ENCODE measurements at places on chromosomes 1 and 21.

DNA sequence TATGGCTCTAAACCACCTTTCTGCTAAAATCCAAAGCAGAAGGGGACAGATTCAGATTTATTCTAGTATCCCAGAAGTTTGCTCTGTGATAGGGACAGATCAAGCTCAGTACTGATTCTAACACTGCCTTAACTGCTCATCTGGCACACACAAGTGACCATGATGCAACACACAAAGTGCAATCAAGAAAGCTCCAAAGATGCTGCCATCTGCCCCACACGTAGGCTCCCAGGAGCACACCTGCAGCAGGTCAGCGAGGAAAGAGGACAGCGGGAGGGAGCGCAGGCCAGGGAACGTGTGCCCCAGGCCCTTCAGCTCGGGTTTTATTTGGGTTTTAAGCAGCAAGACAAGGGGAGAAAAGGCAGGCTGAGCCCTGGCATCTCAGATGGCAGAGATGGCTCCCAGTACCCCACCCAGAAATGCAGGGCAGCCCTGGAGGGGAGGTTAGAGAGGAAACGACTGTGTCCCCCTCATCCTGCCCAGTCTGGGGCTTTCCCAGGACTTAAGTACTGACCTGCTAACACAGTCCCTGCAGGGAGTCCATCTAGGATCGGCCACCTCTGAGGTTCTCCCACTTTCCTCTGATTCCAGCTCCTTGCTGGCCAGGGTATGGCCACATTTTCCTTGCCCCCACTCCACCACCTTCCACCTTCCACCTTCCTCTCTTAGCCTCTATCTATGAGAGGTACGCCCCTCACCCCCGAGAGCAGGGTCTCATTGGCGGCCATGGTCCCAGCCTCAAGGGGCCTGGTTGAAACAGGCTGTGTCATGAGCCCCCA is 1.2 kb downstream of the TRIM11 start:
- DNase-seq = no peak
- H3K36me3 ChIP-seq = peaks cover 16% of the 10 kb centered on the region
- H3K27ac ChIP-seq = peak overlapping the region; percentile 86
- no peaks in the 10 kb centered on the region for H3K27me3 ChIP-seq
- peaks cover 24% of the 10 kb centered on the region for H3K4me1 ChIP-seq

DNA sequence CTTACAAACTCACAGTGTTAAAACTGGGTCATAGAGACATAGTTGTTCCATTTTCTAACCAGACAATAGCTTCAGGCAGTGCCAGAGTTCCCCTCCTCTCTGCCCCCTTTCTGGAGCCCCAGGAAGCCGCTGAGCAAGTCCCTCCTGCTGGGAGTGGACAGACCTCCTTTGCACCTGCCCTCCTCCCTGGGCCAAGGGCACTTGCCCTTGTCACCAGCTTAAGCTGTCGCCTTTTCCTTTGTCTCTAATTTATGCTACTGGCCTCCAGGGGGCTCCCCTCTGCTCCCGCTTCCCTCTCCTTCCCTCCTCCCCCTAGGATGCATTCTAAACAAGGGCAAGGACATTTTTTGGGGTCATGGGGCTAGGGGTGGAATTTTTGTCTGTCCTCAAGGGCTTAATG is 182.4 kb downstream of the MIS18A start:
- H3K4me1 ChIP-seq = peaks cover 18% of the 10 kb centered on the region
- H3K27me3 ChIP-seq = peaks cover 13% of the 10 kb centered on the region
- peaks cover 3% of the 10 kb centered on the region for H3K36me3 ChIP-seq
- no peak overlapping the region for H3K4me3 ChIP-seq
- no peak overlapping the region for H3K27ac ChIP-seq

DNA sequence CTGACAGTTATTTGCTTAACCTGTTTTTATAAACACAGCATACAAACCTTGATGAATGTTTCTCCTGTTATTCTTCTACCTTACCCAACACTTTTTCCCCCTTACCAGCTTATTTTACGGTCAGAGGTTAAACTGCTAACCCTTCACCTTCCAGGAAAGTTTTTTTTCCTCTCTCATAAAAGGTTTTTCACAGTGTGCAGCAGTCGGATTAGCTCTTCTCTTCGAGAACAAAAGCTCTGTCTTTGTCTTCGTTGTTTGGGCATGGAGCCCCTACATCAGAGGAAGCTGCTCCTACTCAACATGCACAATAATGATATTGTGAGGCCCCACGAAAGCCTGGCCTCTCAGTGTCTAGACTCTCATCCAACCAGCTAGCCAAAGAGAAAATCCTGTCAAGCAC is 42.0 kb downstream of the DENND1B start:
- no peak overlapping the region for H3K27ac ChIP-seq
- no peak for DNase-seq
- H3K4me1 ChIP-seq = peaks cover 28% of the 10 kb centered on the region

GRCh38 chr1:2533365-2533764 is 3.3 kb upstream of the HES5 start:
- no peak overlapping the region for H3K4me3 ChIP-seq
- no peak for DNase-seq
- no peaks in the 10 kb centered on the region for H3K36me3 ChIP-seq
- peaks cover 14% of the 10 kb centered on the region for H3K4me1 ChIP-seq
- H3K27ac ChIP-seq = no peak overlapping the region

GRCh38 chr1:116375887-116376728 is 3.1 kb downstream of the ATP1A1 start:
- peaks cover 9% of the 10 kb centered on the region for H3K27me3 ChIP-seq
- H3K36me3 ChIP-seq = no peaks in the 10 kb centered on the region
- peak; percentile 49 for DNase-seq
- peak overlapping the region; percentile 88 for H3K27ac ChIP-seq
- H3K4me1 ChIP-seq = peaks cover 77% of the 10 kb centered on the region
- peak overlapping the region; percentile 86 for H3K4me3 ChIP-seq

- no peaks in the 10 kb centered on the region for H3K4me1 ChIP-seq
- H3K4me3 ChIP-seq = no peak overlapping the region
- DNase-seq = no peak
- peaks cover 19% of the 10 kb centered on the region for H3K36me3 ChIP-seq
Observed at GRCh38 chr1:245896258-245896657, 610.8 kb downstream of the SMYD3 start.

DNA sequence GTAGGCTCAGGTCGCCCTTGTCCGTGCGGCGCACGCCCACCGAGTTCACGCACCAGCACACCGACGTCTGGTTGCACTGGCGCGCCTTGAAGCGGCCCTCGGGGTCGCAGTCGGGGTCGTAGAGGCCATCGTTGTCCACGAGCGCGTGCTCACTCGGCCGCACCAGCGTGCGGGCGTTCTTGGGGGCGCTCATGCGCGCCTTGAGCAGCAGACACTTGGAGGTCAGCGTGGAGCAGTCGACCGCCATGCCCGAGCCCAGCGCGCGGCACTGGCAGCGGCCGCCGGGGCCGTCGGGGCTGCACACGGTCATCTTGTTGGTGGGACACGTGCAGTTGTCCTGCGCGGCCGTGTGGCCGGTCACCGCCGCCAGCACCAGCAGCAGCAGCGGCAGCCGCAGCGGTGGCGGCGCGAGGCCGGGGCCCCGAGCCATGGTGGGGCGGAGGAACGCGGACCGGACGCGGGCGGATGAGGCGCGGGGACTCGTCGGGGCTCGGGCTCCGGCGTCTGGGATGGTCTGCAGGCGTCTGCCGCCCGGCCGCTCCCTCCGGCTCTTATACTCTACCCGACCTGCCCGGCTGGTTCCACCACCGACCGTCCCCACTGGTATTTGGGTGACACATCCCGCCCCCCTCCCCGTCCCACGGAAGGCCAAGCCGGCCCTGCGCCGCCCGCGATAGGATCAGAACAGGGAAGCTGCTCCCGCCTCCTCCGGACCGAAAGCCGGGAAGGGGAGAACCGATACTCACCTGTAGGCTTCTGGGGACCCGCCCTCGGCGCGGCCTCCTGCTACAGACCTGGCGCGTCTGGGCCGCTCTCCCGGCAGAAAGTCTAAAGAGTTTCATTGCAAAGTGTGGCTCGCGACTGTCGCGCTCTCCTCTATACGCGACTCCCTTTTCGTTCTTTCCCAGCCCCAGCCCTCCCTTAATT is at the start of gene TACSTD2:
TSS of gene TACSTD2 (minus strand) at position 526 of the 927 bp plus-strand sequence. CDS start at position 430, 96 bp downstream.
- peaks cover 5% of the 10 kb centered on the region for H3K36me3 ChIP-seq
- H3K4me1 ChIP-seq = peaks cover 31% of the 10 kb centered on the region
- no peak within 1 kb of the TSS for H3K27ac ChIP-seq
- DNase-seq = peak; percentile 83
- H3K27me3 ChIP-seq = peaks cover 65% of the 10 kb centered on the region
- peak within 1 kb of the TSS; percentile 65 for H3K4me3 ChIP-seq

DNA sequence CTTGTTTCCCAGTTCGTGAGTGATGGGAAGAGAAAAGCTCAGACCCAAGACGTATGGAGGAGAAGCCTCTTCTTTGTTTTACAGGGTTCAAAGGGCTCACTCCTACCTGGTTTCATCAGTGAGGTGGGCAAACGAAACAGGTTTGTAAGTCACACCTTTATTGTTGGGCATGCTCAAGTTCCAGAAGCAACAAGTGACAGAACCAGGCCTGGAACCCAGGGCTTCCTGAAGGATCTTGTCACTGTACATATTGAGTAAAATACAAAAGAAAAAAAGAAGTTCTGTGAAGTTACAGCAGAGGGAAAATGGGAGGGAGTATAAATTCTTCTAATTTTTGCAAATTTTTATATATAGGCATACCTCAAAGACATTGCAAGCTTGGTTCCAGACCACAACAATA is 320.9 kb upstream of the PROX1 start:
- H3K27ac ChIP-seq = no peak overlapping the region
- no peak overlapping the region for H3K4me3 ChIP-seq
- no peak for DNase-seq
- peaks cover 8% of the 10 kb centered on the region for H3K27me3 ChIP-seq
- H3K36me3 ChIP-seq = no peaks in the 10 kb centered on the region

DNA sequence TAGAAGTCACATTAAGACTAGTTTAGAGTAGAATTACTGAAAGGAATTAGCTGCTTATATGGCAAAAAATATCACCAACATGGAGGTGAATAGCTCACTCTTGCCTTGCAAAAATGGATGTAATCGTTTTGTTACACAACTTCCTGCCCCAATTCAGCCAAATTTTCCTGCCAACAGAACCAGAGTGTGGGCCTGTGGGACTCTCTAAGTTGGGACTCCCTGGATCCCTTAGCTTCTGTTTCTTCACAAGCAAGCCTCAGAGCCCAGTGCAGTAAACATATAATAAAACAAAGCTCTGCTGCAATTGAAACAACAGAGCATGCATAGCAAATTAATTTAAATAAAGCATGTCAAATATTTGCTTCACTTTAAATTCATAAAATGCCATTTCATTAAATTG is 232.5 kb downstream of the TNR start:
- no peak overlapping the region for H3K4me3 ChIP-seq
- no peak for DNase-seq
- H3K36me3 ChIP-seq = no peaks in the 10 kb centered on the region
- H3K27me3 ChIP-seq = peaks cover 4% of the 10 kb centered on the region
- H3K4me1 ChIP-seq = no peaks in the 10 kb centered on the region

DNA sequence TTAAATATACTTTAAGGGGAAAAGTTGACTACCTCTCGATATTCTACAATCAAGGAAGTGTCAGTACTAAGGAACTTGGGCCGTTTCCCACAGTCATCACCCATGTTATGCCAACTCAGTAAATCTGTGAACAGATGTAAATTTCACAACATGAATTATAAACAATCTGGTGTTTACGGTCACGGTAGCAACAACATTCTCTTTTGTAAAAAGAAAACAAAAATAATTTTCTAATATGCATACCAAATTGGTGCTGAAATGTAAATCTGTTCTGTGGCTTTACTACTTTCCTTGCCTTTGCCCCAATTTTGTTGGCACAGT is 1.2 kb downstream of the SH3GLB1 start:
- H3K4me1 ChIP-seq = peaks cover 25% of the 10 kb centered on the region
- no peak for DNase-seq
- peaks cover 6% of the 10 kb centered on the region for H3K36me3 ChIP-seq
- peaks cover 8% of the 10 kb centered on the region for H3K27me3 ChIP-seq

GRCh38 chr1:226658546-226659125 is 80.4 kb downstream of the ITPKB start:
- peaks cover 87% of the 10 kb centered on the region for H3K4me1 ChIP-seq
- H3K27me3 ChIP-seq = no peaks in the 10 kb centered on the region
- no peaks in the 10 kb centered on the region for H3K36me3 ChIP-seq

GRCh38 chr1:170073893-170074249 is 624 bp downstream of the KIFAP3 start:
- peaks cover 9% of the 10 kb centered on the region for H3K4me1 ChIP-seq
- H3K27me3 ChIP-seq = no peaks in the 10 kb centered on the region
- H3K36me3 ChIP-seq = no peaks in the 10 kb centered on the region
- H3K27ac ChIP-seq = no peak overlapping the region

DNA sequence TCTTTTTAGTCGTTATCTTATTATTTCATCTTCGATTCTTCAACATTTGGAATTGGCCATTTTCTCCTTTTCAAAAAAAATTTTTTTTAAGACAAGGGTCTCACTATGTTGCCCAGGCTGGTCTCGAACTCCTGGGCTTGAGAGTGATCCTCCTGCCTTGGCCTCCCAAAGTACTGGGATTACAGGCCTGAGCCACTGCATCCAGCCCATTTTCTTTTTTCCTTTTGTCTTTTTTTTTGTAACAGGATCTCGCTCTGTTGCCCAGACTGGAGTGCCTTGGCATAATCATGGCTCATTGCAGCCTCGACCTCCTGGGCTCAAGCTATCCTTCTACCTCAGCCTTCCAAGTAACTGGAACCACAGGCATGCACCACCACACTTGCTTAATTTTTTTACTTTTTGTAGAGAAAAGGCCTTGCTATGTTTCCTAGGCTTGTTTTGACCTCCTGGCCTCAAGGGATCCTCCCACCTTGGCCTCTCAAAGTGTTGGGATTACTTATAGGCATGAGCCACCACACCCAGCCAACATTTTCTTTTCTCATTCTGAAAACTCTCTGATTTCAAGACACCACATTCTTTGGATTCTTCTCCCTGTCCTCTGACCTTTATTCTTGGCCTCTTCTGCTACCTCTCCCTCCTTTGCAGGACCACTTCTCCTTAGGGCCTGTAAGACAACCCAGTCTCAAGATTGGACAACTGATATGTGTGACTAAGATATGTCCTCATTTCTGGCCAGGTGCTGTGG is 6.0 kb upstream of the MAP1LC3C start:
- no peak for DNase-seq
- peaks cover 34% of the 10 kb centered on the region for H3K4me1 ChIP-seq
- no peaks in the 10 kb centered on the region for H3K27me3 ChIP-seq

DNA sequence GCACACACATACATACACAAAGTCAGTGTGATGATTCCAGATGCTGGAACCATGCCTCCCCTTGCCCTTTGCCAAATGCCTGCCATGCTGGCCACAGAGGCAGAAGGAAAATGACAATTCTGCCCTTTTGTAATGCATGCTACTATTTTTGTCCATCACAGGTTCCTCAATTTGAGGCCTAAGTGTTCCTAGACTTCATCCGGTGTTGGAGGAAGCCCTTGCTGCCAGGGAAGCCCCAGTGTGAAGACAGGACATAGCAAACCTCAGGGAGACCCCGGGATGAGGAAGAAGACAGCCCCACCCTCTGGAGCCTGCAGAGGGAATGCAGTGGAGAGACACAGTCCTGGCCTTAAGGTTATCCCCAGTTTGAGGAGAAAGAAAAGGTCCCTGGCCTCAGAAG is 14.4 kb downstream of the PRR9 start:
- H3K4me3 ChIP-seq = no peak overlapping the region
- no peaks in the 10 kb centered on the region for H3K36me3 ChIP-seq
- no peak overlapping the region for H3K27ac ChIP-seq
- H3K4me1 ChIP-seq = no peaks in the 10 kb centered on the region
- H3K27me3 ChIP-seq = peaks cover 3% of the 10 kb centered on the region

Measured in WTC11 (cell line).